ENCODE measurements at places on chromosomes 1 and 21.

- no peak for DNase-seq
These were observed 107.9 kb upstream of the COA6 start for GRCh38 chr1:234265321-234265720.

GRCh38 chr1:91546876-91547275 lies 46.2 kb downstream of the CDC7 start:
- DNase-seq, result no peak

- DNase-seq, result no peak
These were observed 19.6 kb downstream of the SYF2 start for GRCh38 chr1:25212725-25213124.

DNA sequence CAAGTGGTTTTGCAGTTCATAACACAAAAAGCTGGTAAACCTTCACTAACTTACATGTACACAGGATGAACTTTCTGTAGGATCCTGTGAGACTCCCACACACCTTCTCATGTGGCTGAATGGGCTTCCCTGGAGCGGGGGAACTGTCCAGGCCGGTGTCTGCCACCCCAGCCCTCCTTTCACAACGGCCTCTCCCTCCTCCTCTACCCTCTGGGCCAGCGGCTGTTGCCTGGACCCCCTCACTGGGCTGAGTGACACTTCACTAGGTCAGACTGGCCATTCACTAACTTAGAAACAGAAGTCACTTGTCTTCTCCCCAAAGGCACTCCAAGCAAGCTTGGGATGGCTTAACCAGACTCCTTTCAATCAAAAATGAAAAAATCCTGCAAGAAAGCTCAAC lies 16.1 kb downstream of the SSU72 start:
- DNase-seq, result no peak

GRCh38 chr1:14739082-14739832 lies 140.8 kb downstream of the KAZN start:
- DNase-seq, result no peak

DNA sequence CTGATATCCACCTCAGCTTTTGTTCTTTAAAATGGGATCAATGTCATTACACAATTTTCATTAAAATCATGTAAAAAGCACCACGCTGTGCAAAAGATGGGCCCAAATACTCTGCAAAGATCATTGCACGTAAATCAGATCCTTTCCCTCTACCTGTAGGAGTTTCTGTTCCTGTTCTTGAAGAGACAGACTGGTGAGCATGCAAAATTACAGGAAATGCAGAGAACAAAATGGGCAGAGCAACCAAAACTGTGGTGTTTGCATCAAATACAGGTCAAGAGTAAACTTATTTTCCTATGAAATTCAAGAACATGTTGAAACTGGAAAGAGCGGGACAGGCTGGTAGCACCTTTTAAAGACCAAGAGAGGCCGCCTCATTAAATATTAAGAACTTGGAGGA lies 294.9 kb upstream of the ADGRL2 start:
- no peak for DNase-seq

GRCh38 chr1:208115924-208116640 lies 128.1 kb downstream of the PLXNA2 start:
- no peak for DNase-seq

DNA sequence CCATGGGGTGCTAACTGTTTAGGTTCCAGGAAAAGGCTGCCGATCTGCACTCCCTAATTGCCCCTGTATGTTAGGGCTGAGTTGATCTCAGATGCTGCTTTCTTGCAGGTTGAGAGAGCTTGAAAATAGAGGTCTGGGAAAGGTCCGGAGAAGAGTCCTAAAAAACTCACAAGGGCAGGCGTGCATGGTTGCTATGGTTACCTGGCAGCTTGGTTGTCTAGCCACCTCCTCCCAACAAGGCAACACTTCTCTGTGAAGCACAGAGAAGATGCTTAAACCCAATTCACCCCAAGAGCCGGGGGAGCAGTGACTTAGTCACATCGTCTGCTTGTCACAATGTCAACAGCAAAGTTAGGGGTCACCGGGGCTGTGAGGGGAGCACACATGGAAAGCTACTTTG lies 31.0 kb upstream of the LRRC52 start:
- DNase-seq, result no peak

DNA sequence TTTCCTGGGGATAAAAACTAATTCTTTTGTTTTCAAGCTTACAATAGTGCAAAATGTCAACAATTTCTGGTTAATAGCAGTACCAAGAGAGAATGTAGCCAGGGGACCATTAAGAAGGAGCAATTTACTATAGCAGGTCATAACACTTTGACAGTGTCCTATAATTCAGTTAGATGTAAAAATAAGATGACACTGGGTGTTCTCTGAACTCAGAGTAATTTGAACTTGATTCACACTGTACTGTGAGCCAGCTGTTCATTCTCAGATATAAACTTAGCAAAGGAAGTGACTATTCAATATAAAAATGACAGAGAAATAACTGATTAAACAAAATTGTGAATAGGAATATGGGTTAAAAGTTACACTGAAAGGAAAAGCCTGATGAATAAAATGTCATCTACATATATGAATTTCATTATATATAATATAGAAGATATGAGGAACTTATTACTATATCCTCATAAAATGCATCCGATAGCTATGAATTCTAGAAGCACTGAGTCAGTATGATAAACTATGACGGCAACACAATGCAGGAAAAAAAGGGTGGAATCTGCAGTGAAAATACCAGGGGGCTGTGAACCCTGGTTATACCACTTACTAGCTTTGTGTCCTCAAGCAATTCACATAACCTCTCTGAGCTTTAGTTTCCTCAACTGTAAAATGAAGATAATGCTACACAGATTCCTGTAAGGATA lies 135.9 kb downstream of the ACBD6 start:
- peak; percentile 41 for DNase-seq

DNA sequence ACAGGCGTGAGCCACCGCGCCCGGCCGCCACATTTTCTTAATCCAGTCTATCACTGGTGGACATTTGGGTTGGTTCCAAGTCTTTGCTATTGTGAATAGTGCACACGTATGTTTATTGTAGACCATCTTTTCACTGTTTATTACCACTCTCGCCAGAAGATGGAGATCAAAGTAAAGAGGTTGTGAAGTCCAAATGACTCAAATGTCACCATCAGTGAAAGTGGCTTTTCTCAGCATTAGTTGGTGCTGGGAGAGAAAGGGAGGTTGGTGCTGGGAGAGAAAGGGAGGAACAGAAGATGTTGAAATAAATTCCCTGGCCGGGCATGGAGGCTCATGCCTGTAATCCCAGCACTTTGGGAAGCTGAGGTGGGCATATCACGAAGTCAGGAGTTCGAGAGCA lies 10.4 kb upstream of the UHMK1 start:
- no peak for DNase-seq

DNA sequence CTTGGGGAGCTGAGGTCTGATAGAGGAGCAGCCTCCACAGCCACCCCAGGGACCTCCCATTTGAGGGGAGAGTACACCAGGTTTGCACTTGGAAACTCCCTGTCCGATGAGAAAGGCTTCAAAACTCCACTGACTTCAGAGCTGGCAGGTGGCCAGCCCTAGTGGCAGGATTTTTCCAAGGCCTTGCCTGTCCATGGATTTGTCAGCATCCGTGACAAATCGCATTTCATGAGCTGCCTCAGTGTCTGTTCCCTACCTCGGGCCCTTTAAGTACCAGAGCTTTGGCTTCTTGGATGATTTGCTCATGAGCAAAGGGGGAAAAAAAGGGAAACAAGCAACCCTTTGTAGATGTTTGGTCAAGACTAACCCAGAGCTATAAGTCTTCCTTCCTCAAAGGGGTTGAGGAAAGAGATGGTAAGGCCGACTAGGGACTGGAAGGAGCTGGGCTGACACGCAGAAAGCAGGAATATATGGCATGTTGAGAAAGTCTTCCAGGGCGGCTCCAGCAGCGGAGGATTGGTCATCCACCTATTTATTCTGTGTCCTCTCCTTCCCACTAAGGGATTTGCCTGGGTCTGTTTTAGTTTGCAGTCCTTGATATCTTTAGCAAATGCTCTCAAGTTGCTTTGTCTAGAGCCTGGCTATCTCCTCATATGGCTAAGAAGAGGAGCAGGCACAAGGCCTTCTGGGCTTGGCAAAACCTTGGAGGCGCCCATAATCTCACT lies 2.7 kb upstream of the HSPG2 start:
- peak; percentile 96 for DNase-seq
